ENCODE measurements at places on chromosomes 2 and 18.

- no peak for DNase-seq
Observed at GRCh38 chr2:164032995-164033394, 297.2 kb upstream of the FIGN start.

DNA sequence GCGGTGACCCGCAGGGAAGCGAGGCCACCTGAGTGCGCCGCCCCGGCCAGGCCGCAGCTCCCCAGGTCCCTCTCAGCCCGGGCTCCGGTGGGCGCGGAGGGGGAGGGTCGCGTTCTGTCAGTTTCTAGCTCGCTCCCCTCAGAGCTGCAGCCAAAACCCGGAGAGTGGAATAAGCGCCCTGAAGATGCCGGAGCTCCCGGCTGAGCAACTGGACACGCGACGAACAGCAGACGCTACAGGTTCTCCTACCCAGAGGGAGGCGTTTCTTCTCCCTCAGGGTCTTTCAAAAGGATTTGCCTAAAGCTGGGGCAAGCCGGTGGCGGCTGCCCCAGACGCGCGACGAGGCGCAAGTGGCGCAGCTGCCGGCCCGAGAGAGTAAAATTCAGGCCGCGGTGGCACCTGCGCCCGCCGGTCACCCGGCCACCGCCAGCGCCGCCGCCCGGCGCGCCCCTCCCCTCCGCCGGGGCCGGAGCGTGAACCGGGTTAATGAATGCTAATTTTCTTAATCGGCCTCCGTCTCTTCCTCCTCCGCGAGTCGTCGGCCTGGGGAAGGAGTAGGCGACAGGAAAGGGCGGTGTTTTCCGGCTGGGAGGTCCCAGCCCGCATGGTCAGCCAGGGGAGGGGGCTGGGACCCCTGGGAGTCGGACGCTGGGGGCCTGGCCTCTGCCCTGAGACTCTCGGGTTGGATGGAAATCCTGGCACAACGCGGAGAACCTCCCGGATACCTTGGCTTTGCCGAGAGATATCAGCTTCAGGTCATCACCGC is 845 bp upstream of the CDC42EP3 start:
- DNase-seq: peak; percentile 85

GRCh38 chr2:120819720-120820210 is 84.1 kb downstream of the GLI2 start:
- DNase-seq: no peak

- DNase-seq: no peak
Observed at GRCh38 chr2:226037526-226037925, 638.0 kb downstream of the NYAP2 start.

DNA sequence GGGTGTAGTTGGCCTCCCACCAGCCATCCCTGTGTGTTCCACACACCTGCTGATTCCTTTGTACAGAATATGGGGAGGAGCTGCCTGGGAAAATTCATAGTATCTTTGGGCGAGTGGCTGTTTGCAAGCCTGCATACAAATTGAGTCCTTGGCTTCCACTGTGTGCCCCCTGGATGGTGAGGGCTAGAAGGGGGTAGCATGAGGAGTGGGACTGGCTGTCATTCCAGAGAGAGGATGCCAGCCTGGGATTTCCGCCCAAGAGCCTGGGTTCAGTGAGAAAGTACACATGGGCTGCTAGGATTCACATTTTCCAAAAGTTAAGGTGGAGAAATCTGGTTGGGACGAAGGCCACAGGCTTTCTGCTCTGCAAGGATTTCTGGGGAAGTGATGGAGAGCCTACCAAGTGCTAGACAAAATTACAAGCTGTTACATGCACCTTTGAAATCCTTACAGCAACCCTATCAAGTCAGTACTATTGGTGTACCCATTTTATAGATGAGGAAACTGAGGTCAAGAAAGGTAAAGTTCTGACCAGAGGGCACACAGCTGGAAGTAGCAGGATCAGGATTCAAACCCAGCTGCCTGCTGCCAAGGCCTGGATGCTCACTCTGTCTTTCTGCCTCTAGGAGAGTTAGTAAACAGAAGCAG is 606 bp upstream of the TOGARAM2 start:
- DNase-seq: no peak

- DNase-seq: no peak
Observed at GRCh38 chr18:61203151-61203550, 130.1 kb upstream of the CDH20 start.

GRCh38 chr2:218074031-218074430 is 5.0 kb downstream of the RUFY4 start:
- DNase-seq: no peak

DNA sequence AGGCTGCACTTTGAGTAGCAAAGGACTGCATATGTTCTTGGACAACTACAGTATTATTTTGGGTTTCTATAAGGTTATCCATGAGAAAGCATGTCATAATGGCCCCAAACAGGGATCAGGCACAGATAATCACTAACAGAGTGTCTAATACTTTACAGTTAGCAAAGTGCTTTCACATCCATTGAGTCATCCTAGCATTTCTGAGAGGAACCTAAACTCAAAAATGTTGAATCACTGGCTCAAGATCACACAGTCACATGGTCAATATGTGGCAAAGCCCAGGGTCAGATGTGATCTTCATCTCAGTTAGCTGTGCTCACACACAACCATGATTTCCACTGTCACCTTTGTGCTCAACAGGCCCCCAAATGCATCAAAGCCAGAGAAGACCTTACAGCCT is 156.1 kb upstream of the VRK2 start:
- DNase-seq: no peak
